Peyer's patch (tissue), 4 donors: ENCODE measurements at places on chromosomes 1 and 21. TPM values are rescaled to one million over a fixed set of nuclear protein-coding genes. Genes with fewer than 3 reads are reported as not detected.

KCNK2 gene
- total RNA-seq, result 0.53 TPM

ITLN1 gene
- total RNA-seq, result 14.4 TPM

PAPPA2 gene
- total RNA-seq, result 1.3 TPM

LRRC8B gene
- 6.0 TPM for total RNA-seq

CAMK1G gene
- total RNA-seq, result not detected

CR1 gene
- total RNA-seq, result 23.9 TPM

MAN1C1 gene
- total RNA-seq, result 9.0 TPM

VASH2 gene
- 1.1 TPM for total RNA-seq

CCDC30 gene
- total RNA-seq, result 29.4 TPM
